ENCODE measurements at places on chromosomes 13 and 19.

DNA sequence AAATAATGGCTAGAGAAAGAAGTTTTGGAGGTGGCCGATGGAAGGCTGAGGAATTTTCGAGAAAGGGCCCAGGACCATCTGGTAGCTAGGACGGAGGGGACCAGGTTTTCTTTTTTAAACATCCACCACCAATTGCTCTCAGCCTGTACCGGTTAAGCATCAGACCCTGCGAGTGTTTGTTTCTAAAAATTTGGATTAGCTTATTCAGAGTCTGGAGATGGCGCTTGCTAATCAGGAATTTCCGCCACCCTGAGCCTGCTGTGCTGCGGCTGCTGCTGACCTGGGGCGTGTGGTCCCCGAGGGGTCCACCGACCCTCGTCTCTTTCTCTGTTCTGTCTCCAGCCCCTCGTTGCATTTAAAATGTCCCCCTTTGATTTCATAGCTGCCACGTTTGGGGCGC lies 2.0 kb downstream of the UHRF1 start:
- peak; percentile 48 for DNase-seq

DNA sequence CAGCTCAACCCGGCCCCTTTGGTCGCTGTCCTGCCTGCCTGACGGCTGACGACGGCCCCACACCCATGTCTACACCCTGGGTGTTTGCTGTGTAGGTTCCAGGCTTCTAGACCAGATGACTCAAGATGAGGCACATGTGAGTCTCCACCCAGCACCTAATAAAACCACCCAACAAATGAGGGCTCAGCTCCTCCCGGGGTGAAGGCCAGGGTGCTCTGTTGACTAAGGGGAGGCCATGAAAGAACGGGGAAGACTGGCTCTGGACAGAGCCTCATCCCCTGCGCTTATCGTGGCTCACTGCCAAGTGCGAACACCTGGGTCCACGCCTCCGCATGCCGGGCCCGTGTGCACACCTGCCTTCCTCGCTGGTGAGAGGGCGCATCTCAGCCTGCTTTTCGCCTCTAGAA lies 39.6 kb downstream of the COL4A2 start:
- DNase-seq = no peak

DNA sequence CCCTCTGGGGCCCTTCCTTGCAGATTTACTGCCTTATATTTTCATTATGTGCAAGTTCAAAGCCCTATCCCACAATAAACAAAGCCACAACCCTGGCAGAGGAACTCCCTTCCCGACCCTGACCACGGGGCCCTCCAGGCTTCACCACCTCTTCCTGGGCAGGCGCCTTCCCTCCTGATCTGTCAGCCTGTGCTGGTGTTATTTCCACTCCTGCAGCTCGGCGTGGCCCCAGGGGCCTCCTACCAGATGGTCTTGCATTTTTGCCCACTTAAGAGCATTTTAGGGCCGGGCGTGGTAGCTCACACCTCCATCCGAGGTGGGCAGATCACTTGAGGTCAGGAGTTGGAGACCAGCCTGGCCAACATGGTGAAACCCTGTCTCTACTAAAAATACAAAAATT lies 22.8 kb downstream of the SLC15A1 start:
- no peak for DNase-seq

DNA sequence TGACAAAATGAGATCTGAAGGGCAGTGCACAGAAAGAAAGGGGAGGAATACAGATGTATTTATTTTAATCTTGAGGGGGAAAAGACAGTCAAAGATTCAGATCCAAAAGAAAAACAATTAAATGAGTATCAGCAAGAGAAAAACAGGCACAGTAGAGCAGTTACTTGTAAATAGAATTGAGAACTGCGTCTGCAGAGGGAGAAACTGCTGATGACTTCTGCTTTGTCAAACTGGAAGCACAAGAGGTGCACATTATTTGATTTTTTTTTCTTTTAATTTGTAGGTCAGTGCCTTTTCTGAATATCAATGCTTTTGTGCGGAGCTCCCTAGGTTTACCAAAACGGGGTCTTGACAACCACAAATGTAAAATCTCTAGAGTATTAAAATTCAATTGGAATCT lies 37.3 kb downstream of the EFNB2 start:
- no peak for DNase-seq

DNA sequence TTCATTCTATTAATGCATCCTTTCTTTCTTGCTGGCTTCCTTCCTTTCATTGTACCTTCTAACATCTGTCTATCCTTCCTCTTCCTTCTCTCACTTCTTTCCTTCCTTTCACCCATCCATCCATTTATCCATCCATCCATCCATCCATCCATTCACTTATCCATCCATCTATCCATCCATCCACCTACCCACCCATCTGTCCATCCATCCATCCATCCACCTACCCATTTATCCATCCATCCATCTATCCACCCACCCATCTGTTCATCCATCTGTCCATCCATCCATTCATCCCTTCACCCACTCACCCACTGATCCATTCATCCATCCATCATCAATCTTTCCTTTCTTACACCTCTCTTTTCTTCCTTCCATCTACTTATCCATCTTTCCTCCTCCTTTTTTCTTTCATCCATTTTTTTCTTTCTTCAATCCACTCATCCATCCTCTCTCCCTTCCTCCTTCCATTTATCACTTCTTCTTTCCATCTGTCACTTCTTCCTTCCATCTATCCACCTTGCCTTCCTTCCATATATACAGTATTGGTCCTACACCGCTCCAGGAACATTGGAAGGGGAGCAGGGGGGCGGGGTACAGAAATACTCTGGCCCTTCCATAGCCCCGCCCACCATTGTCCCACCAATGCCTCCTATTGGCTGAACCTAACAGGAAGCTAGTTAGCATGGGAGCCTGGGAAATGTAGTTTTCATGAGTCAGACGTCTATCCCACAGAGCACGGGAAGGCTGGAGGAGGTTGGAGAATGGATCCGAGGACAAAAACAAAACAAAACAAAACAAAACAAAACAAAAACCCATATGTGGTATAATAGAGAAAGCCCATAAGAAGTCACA lies 45.9 kb downstream of the MBD3L1 start:
- DNase-seq = no peak

GRCh38 chr13:39016787-39017186 lies 21.1 kb downstream of the PROSER1 start:
- peak; percentile 74 for DNase-seq

DNA sequence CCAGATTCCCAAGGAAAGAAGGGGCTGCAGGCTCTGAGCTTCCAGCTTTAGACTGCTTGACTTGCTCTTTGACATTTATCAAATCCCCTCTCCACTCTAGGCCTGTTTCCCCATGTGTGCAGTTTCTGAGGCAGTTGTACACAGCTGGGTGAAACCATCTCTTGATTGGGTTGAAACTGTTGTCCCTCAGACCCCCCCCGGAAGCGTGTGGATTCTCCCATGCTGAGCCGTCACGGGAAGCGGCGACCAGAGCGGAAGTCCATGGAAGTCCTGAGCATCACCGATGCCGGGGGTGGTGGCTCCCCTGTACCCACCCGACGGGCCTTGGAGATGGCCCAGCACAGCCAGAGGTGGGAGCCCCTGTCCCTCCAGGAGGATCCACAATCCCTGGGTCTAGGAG lies 19.7 kb downstream of the BRSK1 start:
- DNase-seq = no peak

DNA sequence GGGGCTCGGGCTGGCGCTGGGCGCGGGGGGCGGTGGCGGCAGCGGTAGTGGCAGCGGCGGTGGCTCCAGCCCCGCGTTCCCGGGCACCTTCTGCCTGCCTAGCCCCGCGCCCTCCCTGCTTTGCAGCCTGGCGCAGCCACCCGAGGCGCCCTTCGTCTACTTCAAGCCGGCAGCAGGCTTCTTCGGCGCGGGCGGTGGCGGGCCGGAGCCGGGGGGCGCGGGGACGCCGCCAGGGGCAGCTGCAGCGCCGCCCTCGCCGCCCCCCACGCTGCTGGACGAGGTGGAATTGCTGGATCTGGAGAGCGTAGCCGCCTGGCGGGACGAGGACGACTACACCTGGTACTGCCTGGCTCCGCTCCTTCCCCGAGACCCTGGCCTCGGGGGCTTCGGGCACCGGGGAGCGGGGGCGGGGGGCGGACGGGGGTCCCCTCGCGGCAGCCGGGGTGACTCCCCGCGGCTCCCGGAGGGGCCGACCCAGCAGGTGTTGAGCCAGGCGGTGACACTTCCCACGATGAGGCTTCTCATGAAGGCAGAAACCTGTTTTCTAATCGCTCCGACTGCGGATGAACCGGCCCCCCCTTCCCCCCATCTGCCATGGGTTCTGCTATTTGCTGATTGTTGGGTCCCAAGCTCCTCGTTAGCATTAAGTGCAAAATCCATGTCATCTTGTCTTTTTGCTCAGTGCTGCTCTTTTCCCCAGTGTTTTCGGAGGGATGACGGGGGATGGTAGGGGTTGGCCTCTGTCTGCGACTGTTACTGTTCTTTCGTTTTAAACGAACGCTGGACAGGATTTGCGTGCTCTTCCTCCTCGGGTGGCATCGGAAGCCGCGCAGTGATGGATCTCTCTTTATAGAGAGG lies 943 bp downstream of the SLAIN1 start:
- no peak for DNase-seq

DNA sequence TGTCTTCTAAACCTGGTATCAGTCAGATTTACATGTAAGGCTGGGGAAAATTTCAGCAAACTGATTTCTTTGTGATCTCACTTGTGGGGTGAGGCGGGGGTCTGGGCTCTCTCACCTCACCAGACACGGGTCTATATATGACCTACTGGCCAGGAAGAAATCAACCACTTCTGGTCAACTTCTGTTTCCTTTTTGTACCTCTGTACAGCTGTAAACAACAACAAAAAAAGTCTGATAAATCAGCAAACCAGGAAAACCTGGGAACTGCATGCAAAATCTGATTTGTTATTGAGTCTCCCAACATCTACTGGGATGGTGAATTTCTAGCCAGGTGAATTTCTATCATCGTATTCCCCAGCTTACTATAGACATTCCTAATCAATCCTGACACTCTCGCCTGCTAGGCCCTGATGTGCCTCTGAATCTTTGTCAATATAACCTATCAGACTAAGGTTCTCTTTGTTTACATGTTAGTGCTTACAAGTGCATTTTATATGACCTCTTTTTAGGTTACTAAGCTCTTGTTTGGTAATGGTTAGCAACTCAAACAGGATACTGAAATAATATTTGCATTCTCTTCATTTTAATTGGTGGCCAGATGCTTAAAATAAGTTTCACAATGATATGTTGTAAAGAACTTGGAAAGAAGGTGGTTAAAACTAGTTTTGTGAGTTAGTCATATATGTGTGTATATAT lies 77.7 kb downstream of the LRRC63 start:
- DNase-seq = no peak

DNA sequence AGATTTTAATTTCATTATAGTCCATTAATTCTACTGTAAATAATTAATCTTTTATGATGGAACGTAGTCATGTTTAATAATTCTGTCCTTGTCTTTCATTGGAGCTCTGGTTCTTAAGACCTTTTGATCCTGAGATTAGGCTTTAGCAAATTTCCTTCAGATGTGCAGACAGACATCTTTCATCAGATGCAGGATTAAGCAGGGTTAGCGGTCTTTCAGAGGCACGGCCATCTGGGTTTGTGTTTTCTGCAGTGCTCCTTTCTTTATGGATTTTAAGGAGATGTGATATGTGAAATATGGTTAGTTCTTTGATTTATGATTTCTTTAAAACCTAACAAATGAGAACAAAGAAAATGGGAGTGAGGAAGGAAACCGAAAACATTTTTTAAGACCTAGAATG lies 643.9 kb upstream of the SGCG start:
- DNase-seq = no peak

All from choroid plexus epithelial cell (primary cell).